Left ventricle myocardium superior (tissue), 1 donor: ENCODE measurements at places on chromosomes 7 and 10.

- DNase-seq = peak; percentile 70
Measured at GRCh38 chr7:1054438-1054837, 10.1 kb downstream of the GPR146 start.

GRCh38 chr7:2511769-2512168 is 7.8 kb upstream of the LFNG start:
- no peak for DNase-seq

DNA sequence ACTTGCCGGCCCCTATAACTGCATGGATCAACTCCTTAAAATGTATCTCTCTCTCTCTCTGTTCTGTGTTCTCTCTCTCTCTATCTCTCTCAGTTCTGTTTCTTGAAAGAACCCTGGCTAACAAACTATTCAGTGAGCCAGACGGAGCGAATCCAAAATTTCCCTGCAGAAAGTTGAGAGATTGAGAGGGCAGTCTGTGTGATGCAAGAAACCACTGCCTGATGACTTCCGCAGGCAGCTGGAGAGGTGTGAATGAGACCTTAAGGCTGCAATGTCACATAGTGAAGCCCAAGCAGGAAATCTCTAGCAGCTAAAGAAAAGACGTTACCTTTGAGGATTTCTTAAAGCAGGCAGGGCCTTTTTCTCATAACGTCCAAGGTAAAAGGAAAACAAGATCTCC is 17.3 kb downstream of the FAM107B start:
- DNase-seq = no peak

GRCh38 chr7:37540917-37541316 is 92.3 kb upstream of the ELMO1 start:
- no peak for DNase-seq

DNA sequence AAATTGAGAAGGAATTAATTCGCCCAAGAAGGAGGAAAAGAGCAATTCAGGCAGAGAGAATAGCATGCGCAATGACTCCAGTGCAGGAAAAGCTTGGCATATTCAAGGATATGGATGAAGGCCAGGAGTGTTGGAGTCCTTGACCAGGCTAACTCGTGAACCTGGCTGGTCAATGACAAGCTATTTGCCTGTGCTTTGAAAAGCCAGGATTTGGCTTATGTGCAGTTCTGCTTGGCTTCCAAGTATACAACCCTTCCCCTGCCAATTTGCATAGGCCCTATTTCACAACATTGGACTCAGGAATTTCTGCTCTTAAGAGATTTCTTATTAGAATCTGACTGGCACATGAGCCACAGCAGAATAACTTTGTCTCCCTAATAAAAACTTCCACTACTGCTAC is 72.3 kb upstream of the SP8 start:
- DNase-seq = no peak

- peak; percentile 63 for DNase-seq
Measured at GRCh38 chr10:70430493-70431445, 10.7 kb downstream of the NODAL start.

DNA sequence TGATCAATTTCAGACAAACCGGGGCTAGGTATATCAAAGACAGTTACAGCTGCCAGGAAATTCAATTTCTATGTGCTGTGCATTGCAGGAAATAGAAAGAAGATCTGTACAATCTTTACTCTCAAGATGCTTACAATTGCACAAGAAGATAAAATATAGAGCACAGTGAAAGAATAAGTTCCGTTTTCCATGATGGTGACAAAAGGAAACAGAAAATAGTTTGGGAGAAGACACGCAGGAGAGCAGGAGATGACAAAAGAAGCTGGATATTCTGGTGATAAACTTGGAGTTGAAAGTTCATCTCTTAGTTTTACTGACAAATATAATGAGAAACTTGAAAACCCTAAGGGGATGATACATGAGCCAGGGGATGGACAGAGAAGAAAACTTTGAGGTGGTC is 646.0 kb downstream of the PARD3 start:
- no peak for DNase-seq

GRCh38 chr7:125644109-125644508 is 714.5 kb upstream of the POT1 start:
- no peak for DNase-seq

- no peak for DNase-seq
Measured at GRCh38 chr10:90407131-90407530, 450.7 kb downstream of the HTR7 start.

GRCh38 chr7:113444261-113444660 is 325.9 kb upstream of the SMIM30 start:
- no peak for DNase-seq

DNA sequence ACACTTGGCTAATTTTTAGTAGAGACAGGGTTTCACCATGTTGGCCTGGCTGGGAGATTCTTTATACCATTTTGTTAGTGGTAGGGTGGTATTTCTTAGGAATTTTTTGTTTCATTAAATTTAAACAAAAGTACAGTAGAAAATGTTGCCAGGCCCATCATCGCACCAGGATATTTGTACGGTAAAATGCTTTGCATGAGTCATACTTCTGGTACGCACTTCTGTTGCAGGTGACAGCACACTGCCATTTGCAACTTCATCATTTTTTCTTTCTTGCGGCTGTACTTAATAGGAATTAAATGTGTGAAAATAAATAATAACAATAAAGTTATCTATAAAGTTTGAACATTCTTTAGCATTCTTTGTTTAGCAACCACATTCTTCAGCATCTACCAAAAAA is 195.6 kb downstream of the SKAP2 start:
- no peak for DNase-seq

GRCh38 chr7:135204341-135204749 is 7.0 kb downstream of the WDR91 start:
- DNase-seq = no peak

DNA sequence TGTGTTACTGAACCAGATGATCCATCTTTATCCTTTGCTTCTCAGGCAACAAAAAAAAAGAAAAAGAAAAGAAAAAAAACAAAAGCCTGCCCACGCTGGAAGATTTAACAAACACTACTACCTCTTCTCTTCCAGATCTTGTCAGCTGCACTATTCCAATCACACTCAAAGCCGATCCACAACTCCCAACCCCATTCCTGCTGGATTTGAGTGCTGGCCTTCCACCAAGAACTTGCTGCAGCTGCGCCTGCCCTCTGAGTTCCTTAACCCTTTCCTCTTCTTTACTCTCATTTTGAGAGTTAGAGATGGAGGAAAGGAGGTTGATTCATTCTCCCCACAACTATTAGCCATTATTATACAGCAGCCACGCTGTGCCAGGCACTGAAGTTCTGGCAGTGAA is 16.0 kb upstream of the ITGA8 start:
- DNase-seq = peak; percentile 45

- no peak for DNase-seq
Measured at GRCh38 chr10:120039046-120039445, 146.5 kb downstream of the SEC23IP start.

DNA sequence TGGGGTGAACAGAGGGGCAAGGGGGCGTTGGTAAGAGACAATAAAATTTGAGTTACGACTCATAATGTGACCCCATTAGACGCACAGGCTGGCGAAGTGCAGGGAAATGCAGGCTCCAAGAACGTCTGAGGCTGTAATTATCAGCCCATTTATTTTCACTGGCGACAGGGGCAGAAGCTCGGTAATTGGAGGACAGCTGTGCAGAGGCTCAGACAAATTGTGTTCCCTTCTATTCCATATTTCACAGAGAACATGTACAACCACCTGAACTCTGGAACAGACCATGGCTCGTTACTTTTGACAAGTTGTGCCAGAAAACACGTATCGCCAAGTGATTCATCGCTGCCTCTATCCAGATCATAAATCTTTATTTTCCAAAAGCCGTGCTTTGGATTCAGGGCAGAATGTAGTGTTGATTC is 137.3 kb upstream of the FRMD4A start:
- no peak for DNase-seq

- no peak for DNase-seq
Measured at GRCh38 chr7:79084423-79084822, 369.0 kb downstream of the MAGI2 start.

- DNase-seq = peak; percentile 70
Measured at GRCh38 chr10:70673043-70673928, 980 bp downstream of the ADAMTS14 start.

DNA sequence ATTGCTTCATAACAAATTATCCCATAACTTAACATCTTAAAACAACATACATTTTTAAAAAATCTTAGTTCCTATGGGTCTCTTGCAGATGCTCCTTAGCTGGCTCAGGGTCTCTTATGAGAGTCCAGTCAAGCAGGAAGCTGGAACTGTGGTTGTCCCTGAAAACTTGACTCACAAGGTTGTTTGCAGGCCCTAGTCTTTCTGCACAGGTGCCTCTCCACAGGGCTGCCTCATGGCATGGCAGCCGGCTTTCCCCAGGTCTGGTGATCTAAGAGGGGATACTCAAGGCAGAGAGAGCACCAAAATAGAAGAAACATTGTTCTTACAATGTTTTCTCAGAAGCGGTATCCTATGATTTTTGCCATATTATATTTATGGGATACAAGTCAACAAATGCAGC is 127.1 kb downstream of the CDK14 start:
- DNase-seq = no peak

- no peak for DNase-seq
Measured at GRCh38 chr10:105679781-105680180, 1038.7 kb downstream of the SORCS3 start.

GRCh38 chr10:95457319-95457886 is 103.8 kb downstream of the SORBS1 start:
- no peak for DNase-seq

GRCh38 chr7:37216923-37217322 is 231.7 kb downstream of the ELMO1 start:
- DNase-seq = no peak

DNA sequence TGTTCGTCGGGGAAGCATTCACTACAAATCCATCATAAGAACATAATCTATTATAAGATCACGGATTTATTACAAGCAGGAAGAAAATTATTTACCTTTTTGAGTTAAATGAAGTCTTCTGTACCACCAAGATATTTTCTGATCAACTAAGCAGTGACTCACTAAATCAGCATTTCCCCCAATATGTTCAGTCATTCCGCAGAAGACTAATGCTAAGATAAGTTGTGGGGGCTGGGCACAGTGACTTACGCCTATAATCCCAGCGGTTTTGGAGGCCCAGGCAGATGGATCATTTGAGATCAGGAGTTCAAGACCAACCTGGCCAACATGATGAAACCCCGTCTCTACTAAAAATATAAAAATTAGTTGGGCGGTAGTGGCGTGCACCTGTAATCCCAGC is 144.2 kb upstream of the EGR2 start:
- DNase-seq = no peak

DNA sequence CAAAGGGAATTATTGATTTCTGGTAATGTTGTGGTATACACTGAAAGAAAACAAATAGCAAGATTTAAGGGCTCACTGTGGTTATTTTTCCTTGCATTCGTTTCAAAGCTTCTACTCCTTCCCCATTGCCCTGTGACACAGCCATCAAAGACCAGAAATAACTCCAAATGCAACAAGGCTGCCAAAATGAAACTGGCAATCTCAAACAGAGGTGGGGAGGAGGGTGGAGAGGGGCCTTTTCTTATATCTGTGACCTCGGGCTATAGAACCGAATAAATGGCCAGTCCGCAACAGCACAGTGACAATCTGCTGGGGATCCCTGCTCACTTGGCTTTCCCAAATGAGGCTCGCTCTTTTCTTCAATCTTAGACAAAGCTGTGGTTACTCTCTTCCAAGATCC is 17.4 kb upstream of the SPOCK2 start:
- no peak for DNase-seq

- no peak for DNase-seq
Measured at GRCh38 chr10:101310529-101311184, 43.3 kb upstream of the BTRC start.
